ENCODE measurements at places on chromosomes 2 and 18.

- no peak for DNase-seq
These were observed 92.2 kb upstream of the PID1 start for GRCh38 chr2:229363185-229363814.

DNA sequence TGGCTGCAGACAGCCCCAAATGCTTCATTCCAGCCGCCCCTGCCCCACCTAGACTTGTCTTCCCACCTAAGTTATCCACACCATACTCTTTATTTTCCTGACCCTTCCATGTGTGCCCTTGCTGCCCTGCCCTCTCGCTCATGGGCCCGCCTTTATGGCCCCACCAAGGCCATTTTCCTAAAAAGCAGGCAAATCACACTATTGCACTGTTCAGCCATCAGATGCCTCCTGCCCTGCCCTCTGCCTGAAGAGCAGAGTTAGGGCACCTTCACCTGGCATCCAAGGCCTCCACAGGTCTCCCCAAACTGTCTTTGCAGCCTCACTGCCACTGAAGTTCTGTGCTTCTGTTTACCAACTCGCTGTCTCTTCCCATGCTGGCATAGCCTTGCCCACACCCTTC lies 496.7 kb downstream of the EIPR1 start:
- DNase-seq: no peak

DNA sequence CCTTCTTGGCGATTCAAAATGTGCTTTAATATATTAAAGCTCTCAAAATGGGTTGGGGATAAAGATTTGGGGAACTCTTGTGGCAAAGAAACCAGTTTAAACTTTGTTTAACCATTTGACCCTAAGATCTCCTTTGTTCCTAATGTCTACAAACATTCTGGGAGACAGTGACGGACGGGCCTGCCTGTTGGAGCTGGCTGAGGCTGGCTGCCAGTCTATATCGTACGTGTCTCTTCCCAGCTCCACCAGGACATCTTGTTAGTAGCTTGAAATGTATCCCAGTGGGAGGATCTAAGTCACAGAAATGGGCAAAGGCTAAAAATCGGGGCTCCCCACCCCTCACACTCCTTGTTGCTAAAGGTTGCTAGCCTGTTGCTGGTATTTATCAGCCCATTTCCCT lies 30.7 kb downstream of the ZNF532 start:
- DNase-seq: no peak

DNA sequence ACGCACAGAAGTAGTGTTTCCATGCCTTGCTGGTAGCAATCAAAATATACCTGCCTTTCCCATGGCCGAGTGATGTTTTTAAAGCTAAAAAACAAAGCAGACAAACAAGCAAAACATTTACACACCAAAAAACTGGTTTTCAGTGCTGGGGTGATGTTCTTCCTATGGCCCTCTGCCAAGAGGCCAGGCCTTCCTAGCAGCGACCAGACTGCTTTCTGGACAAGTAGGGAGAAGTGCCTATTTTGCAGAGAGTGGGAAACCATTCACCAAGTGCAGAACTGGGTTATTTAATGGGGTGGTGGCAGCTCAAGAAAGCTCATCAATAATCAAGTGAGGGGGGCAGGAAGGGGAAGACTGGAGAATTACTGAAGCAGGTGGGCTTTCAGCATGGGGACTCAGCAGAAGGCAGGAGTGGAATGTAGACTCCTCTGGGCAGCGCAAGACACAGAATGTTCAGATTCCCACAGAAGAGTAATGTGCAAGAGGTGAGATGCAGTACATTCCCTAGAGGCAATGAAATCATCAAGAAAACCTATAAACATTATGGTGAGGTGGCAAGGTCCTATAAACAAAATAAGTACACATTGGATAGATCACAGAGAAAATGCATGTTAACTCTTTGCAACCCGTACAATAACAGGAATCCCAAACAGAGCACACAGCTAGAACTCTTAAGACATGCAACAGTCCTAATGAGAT lies 44.0 kb downstream of the CPO start:
- no peak for DNase-seq
